ENCODE measurements at places on chromosomes 4 and X. TPM values are rescaled to one million over a fixed set of nuclear protein-coding genes. Genes with fewer than 3 reads are reported as not detected.

DNA sequence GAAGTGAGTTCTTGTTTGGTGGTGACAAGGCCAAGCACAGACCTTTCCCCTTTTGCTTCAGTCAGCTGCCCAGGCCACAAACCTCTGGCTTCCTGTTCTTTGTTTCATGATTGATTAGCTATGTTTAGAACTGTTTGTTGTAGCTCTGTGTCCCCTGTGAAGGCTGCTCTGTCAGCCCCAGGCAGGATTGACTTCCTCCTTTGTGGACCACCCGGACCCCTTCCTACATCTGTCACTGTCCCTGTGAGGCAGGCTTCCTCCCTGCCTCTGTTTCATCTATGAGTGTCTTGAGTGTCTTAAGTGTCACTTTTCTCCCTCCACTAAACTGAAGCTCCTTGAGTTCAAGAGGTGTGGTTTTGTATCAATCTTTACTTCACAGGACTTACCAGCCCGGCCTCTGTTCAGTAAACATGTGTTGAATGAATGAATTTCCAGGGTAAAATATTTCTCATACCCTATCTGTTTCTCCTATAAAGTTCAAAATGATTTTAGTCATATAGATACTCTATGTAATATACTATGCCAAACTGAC lies 83.5 kb downstream of the ZNF674 start:
- no peak for DNase-seq

GRCh38 chr4:81049330-81049729 lies 18.8 kb downstream of the BMP3 start:
- DNase-seq: no peak

GRCh38 chr4:105551965-105552746 lies at the start of gene ARHGEF38:
Gene ARHGEF38, plus strand, starts transcription at chr4:105552620. Its CDS starts 146 bp downstream, at chr4:105552766.
- DNase-seq: no peak

DNA sequence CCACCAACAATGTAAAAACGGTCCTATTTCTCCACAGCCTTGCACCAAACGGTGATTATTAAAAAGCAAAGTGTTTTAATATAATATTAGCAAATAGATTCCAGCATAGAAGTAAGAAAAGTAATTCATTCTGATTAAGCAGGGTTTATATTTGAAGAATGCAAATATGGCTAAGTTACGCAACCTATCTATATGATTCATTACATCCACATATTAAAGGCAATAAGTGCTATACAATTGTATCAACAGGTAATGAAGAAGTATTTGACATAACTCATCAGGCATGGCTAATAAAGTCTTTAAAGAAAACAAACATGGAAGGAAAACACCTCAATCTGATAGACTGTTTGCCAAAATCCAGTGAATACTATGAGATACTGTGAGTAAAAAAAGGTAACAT lies 29.0 kb downstream of the KCNE5 start:
- DNase-seq: no peak

DNA sequence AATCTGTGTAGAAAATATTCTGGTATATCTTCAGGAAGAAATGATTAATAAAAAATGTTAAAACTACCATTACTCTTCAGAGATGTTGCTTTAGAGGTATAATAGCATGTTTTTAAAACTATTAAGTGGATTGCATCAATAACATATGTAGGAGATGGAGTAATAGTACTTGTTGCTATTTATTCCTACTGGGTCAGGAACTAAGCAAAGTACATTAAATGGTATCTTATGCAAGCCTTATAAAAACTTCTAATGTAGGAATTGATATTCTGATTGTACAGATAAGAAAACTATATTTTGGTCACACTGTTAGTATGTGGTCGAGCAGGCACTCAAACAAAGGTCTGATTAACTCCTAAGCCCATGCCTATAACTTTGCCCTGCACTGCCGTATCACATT lies 31.4 kb upstream of the PDLIM5 start:
- no peak for DNase-seq

DNA sequence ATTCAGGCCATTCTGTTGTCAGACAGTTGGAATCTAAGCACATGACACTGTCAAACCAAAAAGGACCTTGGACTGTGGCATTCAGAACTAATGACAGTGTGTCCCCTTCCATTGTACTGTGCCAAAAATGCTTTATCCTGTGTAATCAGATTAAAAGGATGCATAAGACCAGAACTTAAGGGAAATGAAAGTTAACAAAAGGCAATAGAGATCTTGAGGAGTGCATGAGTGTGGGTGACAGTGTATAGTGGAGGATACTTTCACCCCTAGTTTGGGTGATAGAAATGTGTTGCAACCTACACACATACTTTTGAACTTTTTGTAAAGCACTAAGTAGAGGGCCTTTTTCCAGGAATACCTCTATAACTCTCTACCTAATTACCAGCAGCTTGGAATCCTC lies 4.5 kb downstream of the CYSLTR1 start:
- DNase-seq: no peak

The HTRA3 gene
- 1.4 TPM for total RNA-seq

- no peak for DNase-seq
Measured at GRCh38 chr4:25540734-25541133, 114.9 kb upstream of the SLC34A2 start.

The GUCY1A1 gene
- total RNA-seq: 50.6 TPM

GRCh38 chr4:139015948-139016471 lies 429 bp downstream of the NOCT start:
- peak; percentile 42 for DNase-seq

GRCh38 chr4:24241511-24241910 lies 342.8 kb downstream of the DHX15 start:
- no peak for DNase-seq

The USP51 gene
- 0.39 TPM for total RNA-seq

DNA sequence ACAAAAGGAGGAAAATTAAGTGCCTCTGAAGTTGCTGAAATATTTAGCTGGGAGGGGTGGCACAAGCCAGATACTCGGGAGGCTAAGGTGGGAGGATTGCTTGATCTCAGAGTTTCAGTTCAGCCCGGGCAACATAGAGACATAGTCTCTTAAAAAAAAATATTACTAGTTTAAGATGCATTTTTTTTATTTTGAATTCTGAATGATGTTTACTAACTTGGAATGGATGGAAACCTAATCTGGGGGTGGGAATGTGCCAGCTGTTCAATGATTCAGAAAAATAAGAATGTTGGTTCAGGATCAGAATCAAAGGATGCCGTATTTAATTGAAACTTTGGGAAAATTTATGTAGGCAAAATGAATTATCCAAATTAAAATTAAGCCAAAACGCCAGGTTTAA lies 167.2 kb upstream of the ANK2 start:
- no peak for DNase-seq

The ATXN3L gene
- total RNA-seq: not detected

DNA sequence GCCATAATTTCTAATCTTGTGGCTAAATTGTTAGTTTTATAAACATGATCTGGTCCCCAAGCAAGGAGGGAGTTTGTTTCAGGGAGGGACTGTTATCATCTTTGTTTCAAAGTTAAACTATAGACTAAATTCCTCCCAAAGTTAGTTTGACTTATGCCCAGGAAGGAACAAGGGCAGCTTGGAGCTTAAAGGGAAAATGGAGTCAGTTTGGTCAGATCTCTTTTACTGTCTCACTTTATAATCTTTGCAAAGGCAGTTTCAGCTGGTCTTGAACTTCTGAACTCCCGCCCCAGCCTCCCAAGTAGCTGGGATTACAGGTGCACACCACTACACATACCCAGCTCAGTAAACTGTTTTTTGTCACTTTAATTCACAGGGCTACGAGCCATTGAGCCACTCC lies 214.7 kb downstream of the ZNF674 start:
- DNase-seq: no peak

DNA sequence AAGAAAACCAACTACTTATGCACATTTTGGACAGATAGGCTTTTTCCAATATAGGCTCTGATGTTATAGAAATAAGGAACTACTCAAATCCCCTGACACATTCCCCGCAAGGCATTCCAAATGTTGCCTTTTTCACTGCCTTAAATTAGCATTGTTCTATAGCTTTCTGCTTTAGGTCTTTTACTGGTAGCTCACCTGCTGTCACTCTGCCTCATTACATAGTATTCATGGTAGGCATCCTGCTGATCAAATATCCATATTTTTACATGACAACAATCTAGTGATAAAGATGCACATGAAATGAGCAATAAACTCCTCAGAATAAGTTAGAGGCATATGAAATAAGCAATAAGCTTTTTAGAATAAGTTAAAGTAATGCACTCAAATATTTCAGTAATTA lies 542.7 kb downstream of the FAM133A start:
- DNase-seq: no peak

DNA sequence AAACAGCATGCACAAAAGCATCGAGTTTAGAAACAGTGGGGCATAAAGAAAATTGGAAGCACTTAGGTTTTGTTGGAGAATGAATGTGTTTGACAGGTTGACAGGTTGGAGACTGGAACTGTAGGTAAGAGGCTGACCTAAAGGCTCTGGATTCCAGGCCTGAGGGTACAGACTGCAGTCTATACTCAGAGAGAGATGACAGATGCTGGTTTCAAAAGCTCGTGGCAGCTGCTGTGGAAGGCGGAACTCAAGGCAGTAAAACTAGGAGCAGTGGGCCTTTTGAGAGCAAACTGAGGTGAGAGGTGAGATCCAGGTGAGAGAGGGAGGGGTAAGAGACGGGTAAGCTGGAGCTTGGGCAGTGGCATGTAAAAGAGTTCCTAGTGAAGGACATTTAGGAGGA lies 415.2 kb downstream of the TRIML1 start:
- no peak for DNase-seq

- DNase-seq: no peak
Measured at GRCh38 chrX:153897899-153898298, 6.6 kb upstream of the AVPR2 start.

The TGIF2LX gene
- not detected for total RNA-seq

DNA sequence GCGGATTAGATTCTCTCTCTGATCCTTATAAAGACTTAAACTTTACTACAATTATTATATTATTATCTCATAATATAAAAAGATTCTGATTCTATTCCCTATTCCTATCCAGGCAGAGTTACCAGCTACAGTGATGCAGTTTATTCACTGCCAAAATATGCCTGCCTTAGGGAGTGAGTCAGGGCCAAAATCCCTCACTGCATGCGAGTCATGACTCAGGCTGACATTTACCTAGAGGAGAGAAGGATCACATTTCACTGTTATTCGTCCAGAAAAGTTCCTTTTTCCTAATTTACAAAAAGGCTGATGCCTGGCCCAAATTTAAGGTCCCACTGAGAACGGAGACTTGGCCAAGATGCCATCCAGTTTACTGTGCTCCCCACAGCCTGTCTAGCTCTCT lies 168.5 kb upstream of the LDB2 start:
- peak; percentile 34 for DNase-seq

GRCh38 chrX:3263681-3264126 lies 82.7 kb downstream of the MXRA5 start:
- no peak for DNase-seq

GRCh38 chr4:10185518-10186227 lies 69.1 kb upstream of the WDR1 start:
- peak; percentile 10 for DNase-seq

DNA sequence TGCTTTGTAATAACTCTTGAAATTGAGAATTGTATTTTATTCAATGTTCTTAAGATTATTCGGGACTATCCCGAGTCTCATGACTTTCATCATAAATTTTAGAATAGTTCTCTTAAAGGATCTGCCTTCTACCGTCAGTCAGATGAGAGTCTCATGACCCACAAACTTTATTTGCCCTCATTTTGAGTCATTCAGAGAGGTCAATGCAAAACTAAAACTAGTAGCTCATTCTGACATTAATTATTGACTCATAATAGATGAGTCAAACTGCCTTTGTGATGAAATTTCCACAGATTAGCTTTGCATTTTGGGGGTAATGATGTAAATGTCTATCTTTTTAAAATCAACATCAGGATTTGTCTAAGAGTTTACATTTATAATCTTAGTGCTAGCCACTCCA lies 1527.3 kb downstream of the TECRL start:
- no peak for DNase-seq

DNA sequence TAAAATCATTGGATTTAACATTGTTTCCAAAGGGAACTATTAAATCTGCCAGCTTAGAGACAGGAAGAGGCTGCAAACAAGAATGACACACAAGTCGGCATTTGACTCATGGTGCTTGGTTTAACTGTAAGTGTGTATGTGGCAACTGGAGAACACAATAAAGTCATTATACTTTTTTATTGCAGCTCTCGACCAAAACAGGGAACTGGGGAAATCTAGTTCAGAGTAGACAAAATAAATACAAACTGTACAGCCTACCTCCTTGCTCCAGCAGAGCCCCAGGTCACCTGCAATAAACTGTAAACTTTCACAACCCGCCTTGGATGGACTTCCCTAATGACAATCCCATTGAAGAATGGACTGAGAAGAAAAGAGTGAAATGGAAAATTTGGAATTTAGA lies 24.0 kb downstream of the NPY5R start:
- DNase-seq: no peak

- DNase-seq: peak; percentile 98
Measured at GRCh38 chr4:54281054-54281766, 52.1 kb downstream of the PDGFRA start.

GRCh38 chr4:762211-763190 lies 56.9 kb downstream of the PCGF3 start:
- DNase-seq: peak; percentile 25

Data from dermis microvascular lymphatic vessel endothelial cell (primary cell).